NCI-H510A (cell line): ENCODE measurements at places on chromosomes 11 and 22.

DNA sequence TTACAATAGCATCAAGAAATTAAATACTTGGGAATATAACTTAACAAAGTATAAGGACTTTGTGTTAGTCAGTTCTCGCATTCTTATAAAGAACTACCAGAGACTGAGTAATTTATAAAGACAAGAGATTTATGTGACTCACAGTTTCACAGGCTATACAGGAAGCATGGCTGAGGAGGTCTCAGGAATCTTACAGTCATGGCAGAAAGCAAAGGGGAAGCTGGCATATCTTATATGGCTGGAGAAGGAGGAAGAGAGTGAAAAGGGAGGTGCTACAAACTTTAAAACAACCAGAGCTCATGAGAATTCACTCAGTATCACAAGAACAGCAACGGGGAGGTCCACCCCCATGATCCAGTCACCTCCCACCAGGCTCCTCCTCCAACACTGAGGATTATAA is 32.0 kb upstream of the CCDC134 start:
- no peak for DNase-seq

DNA sequence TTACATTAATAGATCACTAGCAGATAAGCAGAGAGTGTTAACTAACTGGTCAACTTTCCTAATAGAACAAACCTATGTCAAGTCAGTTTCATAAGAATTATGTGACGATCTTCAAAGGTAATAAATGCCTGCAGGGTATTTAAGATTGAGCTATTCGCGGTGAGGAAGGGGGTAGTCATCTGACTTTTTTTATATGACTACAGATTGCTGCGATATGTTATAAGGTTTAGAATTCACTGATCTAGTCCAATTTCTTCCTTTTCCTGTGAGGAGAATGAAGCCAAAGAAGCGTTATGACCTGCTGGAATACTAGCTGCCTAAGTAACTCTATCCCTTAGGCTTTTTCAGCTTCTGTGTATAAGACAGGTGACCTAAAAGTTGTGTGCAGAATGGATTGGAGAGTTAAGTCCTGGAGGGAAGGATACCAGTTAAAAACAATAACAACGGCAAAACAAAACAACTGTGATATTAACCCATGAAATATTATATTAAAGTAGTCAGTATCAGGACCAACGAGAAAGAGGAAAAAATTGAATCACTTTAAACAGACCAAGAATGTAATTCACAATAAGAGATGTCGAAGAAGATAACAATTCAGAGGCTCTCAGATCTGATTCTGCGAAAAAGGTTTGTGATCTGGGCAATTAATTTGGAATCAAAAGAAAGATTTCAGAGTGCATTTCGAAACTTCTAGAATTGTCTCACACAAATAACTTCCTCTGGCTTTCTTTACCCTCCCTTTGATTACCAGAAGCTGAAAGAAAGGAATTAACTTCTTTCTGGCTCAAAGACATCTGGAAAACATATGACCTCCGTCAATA is 630 bp downstream of the CASP4 start:
- DNase-seq: no peak

DNA sequence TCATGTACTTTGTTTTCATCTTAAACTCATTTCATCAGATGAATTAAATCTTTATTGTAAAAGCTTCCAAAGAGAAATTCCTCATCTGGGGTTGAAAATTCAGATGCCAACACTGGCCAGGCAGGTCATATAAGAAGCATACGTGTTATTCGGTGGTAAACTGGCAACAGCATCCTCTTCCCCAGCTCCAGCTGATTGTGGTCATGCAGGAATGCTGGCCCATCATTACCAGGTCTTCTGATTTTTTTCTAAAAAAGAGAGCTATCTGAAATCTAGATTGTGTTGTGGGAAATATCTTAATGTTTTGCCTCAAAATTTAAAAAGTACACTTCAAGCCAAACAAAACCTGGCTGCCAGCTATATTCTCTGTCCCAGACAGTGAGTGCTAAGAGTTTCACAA is 53.6 kb downstream of the ARFGAP2 start:
- no peak for DNase-seq

- DNase-seq: no peak
Measured at GRCh38 chr22:22612516-22612915, 31.9 kb upstream of the GGTLC2 start.

GRCh38 chr11:8333811-8334401 is 70.2 kb upstream of the LMO1 start:
- no peak for DNase-seq

DNA sequence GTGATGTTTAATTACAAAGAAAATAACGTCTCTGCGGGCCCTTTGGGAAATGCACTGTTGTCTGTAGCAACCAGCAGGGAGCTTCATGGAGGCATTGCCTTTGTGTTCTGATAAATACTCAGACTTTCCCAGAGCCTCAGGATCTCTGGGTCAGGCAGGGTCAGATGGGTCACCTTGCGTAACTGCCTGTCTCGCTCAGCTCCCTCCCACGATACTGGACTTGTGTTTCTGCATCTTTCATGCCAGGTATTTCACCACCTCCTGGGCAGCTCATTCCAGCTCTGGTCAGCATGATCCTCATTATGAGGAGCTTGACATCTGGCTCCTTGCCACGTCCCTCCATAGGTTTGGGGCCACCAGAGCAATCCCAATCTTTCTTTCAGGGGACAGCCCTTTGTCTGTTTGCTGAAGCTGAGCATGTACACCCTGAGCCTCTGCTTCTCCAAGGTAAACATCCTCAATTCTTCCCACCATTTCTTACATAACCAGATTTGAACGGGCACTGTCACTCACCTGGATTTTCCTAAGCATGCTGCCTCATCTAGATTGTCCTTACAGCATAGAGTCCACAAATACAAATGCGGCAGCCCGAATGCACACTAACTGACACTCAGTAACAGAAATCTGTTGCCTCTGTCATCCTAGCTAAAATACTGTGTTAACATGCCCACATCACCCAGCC is 162.3 kb downstream of the LARGE1 start:
- DNase-seq: no peak

DNA sequence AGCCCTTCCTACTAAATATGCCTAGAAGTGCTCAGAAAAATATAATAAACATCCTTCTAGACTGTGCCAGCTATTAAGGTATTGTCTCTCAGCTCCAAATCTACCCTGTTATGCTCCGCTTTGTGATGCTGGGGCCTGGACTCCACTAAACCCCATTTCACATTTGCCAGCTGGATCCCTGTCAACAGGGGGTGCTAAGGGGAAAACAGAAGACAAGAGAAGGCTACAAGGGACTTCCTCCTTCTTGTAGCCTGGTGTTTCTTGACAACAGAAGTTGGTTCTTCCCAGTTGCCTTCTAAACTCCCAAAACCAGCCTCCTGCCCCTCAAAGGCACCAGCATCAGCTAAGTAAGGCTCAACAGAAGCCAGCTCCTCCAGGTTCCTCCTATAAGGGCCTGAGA is 5.2 kb downstream of the NUMA1 start:
- no peak for DNase-seq

GRCh38 chr11:86155200-86155844 is 86.4 kb upstream of the PICALM start:
- no peak for DNase-seq

DNA sequence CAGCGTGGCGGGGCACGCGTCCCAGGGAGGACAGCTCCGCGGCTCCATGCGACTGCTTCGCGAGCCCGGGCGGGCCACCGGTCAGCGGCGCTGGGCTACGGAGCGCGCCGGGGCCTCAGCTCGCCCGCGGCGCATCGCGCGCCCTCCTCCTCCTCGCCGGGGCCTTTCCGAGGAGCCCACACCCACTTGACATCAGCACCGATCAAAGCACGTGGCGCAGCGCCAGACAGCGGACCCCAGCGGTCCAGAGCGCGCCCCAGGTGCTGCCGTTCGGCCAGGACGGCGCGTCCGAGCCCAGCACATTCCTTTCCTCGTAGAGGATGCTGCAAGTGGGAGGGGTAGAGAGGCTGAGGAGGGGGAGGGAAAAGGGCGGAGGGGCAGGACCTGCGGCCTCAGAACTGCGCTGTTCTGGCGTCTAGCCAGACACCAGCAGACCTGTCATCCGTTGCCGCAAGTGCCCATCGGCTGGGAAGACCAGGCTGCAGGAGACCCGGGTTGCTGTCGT is 88.6 kb downstream of the PLEKHA7 start:
- DNase-seq: peak; percentile 77

DNA sequence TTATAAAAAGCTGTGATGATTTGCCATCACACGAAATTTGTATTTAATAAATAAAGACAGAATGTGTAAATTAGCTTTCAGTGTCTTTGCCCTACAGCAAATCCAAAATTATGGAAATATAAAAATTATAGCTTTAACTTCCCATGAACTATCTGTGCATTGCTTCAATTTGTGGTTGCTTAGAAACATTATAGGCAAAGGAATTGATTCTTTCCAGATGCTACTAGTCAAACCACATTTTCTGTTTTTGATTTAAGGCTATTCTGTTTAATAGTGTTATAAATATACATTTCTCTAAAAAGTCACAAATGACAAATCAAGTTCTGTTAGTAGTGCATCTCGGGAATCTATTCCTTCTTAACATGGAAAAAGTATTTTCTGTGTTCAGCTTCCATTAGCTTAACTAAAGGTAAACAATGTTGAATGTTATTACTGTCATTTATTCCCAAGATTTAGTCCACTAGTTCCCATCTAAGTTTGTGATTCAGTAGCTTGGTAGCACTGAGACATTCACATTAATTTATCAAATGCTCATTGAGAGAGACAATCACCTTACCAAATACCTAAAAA is 1086.3 kb upstream of the CCDC90B start:
- no peak for DNase-seq

DNA sequence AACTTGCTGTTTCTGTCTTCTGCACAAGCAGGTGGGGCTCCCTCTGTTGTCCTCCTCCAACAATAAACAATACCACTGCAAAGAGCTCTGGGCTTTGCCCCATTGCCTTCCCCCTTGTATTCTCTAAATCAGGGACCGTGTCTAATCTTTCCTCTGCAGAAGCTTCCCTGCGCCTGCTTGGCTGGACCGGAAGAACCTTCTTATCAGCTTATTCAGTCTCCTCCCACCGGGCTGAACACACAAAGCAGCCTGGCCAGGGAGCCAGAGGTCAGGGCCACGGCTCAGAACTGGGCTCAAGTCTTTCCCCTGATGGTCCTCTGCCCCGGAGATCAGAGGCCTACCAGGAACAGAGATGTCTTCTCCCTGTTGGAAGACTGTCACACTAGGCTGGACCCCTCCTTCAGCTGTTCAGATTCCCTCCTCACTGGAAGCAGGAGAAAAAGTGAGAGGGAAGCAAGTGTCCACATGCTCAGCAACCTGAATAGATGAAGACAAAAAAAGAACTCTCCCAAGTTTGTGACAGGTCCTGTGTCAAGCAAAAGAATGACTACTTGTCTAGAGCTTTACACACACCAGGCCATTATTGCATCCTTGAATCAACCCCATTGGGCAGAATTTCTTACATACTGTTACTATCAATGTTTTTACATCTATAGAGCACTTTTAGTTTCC is 63.7 kb downstream of the RAB30 start:
- DNase-seq: peak; percentile 61

GRCh38 chr11:98772893-98773292 is 247.9 kb upstream of the CNTN5 start:
- no peak for DNase-seq

DNA sequence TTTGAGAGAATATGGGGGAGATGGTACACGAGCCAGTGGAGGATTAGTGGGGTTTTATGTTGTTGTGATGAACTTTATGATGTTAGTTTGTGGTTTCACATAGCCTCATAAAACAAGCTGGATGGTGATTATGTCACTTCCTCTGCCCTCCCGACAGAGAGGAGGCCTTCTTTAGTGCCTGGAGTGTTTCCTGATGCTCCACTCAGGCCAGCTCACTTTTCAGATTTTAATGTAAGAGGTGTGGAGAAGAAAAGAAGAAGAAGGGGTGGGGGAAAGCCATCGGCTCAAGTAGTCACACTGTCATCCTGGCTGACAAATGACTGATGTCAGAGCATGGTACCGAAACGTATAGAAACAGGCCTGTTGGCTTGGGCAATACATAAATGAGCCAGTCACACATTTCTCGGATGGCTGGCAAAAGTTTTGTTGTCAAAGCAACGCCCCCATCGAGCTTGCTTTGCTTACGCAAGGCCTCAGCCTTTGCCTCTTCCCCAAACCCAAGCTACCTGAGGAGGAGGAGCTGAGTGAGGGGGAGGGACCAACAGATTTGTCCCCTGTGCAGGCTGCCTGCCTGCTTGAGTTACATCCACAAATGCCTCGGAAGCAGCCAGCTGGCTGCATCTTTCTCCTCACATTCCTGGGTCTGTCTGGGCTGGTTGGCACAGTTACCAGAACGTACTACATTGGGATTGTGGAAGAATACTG is at the start of gene HEPHL1:
TSS of gene HEPHL1 (plus strand) at position 578 of the 705 bp plus-strand sequence. CDS start at position 593, 15 bp downstream.
- DNase-seq: no peak

GRCh38 chr11:124672536-124673215 is 863 bp downstream of the SIAE start:
- DNase-seq: no peak

GRCh38 chr11:86101941-86102407 is 33.1 kb upstream of the PICALM start:
- no peak for DNase-seq

GRCh38 chr22:29382580-29383302 is 5.6 kb downstream of the AP1B1 start:
- no peak for DNase-seq

DNA sequence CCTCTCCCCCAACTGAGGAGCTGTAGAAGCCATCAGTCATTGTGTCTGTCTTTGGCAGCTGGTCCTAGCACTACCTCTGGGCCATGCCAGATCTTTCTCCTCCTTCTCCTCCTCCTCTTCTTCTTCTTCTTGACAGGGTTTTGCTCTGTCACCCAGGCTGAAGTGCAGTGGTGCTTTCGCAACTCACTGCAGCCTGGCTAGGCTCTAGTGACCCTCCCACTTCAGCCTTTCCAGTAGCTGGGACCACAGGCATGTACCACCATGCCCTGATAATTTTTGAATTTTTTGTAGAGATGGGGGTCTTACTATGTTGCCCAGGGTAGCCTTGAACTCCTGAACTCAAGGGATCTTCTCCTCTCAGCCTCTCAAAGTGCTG is 50.1 kb upstream of the SHANK2 start:
- DNase-seq: no peak

GRCh38 chr11:36596880-36597279 is 1.2 kb downstream of the RAG2 start:
- no peak for DNase-seq
